Natural killer cell treated with Interleukin-12 subunit alpha and Interleukin-12 subunit beta and Interleukin-15 and Interleukin-18, amount 100 ng/mL, for 72 hours (primary cell): ENCODE measurements at places on chromosomes 13 and 19.
A peak's percentile ranks its signal among the peaks of the same experiment; 100 is the strongest.

GRCh38 chr13:108574856-108575255 lies 54.6 kb upstream of the MYO16 start:
- DNase-seq = no peak

DNA sequence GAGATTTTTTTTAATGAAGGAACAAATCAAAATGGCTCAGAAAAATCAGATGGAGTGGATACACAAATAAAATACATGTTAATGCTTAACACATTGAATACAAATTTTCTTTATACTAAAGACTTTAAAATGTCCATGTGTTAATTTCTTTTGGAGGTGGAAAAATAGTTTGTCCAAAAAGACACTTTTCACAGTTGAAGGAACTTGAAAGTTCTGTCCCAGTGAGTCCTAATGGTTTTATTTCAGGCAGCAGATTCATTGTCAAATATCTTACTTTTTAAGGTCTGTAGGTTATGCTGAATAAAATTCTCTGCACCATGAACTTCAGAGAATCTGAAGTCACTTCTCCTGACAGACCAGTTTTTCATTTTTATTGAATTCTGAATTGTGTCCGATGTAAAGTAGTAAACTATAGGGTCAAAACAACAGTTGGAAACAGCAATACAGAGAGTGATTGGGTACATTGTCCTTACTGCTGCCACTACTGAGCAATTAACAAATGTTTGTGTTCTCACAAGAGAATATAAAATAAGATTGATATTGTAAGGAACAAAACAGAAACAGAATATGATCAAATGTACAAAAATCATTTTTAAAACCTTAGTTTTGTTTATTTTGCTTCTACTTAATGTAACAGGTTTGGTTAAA lies 1.6 kb downstream of the LPAR6 start:
- no peak for DNase-seq

GRCh38 chr19:39038098-39038497 lies 5.7 kb upstream of the FBXO27 start:
- DNase-seq = peak; percentile 54

GRCh38 chr19:35031072-35031881 lies 1.0 kb downstream of the SCN1B start:
- DNase-seq = no peak

- no peak for DNase-seq
Observed at GRCh38 chr13:113667771-113668490, 912 bp downstream of the GRK1 start.

- no peak for DNase-seq
Observed at GRCh38 chr19:4939466-4939865, 29.4 kb upstream of the KDM4B start.

- DNase-seq = no peak
Observed at GRCh38 chr19:3407556-3408516, 41.5 kb downstream of the NFIC start.

DNA sequence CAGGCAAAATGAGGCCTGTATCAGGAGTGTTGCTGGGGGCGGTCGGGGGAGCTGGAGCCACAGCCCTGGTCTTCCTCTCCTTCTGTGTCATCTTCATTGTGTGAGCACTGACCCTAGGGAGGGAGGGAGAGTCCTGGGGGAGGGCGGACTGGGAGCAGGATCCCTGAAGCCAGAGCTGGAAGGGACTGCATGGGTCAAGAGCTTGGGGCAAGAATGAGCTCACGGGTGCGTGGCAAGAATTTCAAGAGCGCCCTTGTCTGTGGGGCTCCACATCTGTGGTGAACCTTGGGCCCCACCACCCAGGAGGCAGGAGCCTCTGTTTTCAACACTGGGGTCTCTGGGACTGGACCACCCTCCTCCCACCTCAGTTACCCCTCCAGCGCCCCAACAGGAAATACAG lies 4.7 kb downstream of the SIGLEC7 start:
- no peak for DNase-seq

GRCh38 chr13:49395451-49395865 lies 48.4 kb downstream of the CAB39L start:
- no peak for DNase-seq

DNA sequence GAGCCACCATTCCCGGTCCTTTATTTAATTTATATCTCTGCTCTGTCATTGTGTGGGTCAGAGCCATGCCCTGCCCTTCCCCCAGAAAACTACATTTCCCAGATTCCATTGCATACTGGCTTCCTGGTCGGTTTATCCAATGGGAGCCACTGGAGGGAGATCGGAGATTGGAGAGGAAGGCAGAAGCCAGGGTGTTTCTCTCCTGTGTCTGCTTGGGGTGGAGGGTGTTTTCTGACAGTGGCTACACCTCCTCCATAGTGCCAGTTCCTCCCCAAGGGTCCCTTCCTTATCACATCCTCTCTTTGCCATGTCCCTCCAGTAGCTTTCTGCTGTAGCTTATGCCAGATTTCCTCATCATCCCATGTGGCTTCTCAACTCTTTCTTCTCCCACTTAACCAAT lies 19.0 kb downstream of the OLFM2 start:
- DNase-seq = no peak

GRCh38 chr13:110536006-110536693 lies 25.4 kb downstream of the RAB20 start:
- no peak for DNase-seq

DNA sequence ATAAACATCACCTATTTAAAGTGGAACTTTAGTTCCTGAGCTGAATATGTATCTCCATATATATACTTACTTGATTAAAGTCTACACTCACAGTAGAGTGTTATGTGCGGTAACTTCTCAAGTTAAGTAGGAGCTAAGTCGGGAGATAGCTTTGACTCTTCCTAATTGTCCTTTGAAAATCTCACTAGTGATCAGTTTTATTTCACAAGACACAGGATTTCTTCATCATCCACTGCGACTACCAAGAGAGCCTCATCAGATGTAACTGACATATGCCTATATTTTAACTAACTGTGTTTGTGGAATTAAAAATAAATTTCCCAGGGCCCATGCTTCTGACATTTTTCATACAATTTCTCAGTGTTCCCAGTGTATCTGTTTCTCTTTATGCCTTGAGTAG lies 1664.0 kb downstream of the EFNB2 start:
- no peak for DNase-seq

DNA sequence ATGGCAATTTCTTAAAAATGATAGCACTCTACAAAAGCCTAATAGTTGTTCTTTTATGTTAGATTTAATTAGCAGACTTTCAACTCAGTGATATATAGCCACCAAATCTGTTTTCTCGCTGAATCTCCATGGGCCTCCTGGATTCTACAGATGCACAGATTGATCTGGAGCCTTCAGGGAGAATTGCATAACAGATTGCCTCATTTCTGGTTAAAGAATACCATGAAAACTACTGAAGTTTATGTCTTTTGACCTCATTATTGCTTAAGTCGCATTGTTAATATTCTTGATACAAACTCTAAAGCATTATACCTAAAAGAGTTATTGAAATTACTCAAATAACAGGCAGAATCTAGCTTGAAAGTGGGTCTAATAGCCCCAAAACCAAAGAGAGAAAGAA lies 53.7 kb upstream of the PRR20A start:
- no peak for DNase-seq

GRCh38 chr13:26183416-26183815 lies 38.7 kb downstream of the RNF6 start:
- no peak for DNase-seq

GRCh38 chr19:19457671-19458070 lies 52.2 kb downstream of the GATAD2A start:
- no peak for DNase-seq

- DNase-seq = no peak
Observed at GRCh38 chr13:40235160-40235796, 431.2 kb downstream of the FOXO1 start.

DNA sequence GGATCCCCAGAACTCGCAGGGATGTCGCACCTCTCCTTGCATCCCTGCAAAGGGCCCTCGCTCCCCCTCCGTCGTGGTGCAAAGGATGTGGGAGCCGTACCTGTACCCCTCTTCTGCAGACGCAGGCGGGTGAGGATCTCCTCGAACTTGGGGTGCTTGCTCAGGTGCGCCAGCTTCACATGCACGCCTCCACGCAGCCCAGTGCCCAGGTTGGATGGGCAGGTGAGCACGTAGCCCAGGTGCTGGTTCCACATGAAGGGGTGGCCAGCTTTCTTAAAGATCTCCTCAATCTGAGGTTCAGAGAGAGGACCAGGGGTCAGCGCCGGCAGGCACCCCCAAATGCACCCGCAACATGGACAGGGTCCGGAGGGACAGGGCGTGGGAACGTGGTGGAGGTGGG lies 15.3 kb downstream of the CKM start:
- no peak for DNase-seq

GRCh38 chr19:47707135-47707925 lies 5.9 kb upstream of the EHD2 start:
- peak; percentile 73 for DNase-seq

GRCh38 chr19:7795555-7796161 lies 32.6 kb downstream of the CLEC4M start:
- DNase-seq = no peak

- no peak for DNase-seq
Observed at GRCh38 chr19:54478677-54479266, 5.7 kb upstream of the CDC42EP5 start.

DNA sequence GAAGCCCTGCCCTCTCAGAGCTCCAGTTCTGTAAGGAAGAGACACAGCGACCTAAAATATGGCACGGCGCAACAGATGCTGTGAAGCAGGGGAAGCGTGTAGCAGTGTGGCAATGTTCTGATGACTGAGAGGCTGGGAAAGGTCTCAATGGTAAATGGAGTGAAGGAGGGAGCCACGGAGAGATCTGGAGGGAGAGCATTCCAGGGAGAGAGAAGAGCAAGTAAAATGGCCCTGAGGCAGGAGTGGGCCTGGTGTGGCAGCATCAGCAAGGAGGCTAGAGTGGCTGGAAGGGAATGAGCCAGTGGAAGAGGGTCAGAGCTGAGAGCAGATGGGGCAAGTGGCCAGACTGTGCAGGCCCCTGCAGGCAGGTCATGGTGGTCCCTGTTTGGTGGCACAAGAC lies 16.4 kb downstream of the RCN3 start:
- DNase-seq = no peak

DNA sequence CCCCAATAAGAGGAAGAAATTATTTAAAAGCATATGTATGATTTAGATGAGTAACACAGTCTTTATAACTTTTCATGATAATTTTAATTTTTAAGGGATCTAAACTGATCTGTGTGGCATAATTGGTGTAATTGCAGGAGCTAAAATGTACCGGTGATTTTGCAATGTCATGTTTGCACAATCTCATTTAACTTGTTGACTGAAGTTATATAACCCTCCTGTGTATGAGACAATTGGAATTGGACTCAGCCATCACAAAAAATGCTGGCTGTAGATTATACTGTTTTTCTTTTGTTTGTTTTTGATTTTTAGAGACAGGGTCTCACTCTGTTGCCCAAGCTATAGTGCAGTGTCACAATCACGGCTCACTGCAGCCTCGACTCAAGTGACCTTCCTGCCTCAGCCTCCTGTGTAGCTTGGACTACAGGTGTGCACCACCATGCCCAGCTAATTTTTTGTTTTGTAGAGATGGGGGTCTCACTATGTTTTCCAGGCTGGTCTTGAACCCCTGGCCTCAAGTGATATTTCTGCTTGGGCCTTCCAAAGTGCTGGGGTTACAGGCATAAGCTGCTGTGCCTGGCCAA lies 26.1 kb downstream of the FGF9 start:
- DNase-seq = no peak

- DNase-seq = no peak
Observed at GRCh38 chr19:10998045-10998533, 37.3 kb downstream of the SMARCA4 start.

DNA sequence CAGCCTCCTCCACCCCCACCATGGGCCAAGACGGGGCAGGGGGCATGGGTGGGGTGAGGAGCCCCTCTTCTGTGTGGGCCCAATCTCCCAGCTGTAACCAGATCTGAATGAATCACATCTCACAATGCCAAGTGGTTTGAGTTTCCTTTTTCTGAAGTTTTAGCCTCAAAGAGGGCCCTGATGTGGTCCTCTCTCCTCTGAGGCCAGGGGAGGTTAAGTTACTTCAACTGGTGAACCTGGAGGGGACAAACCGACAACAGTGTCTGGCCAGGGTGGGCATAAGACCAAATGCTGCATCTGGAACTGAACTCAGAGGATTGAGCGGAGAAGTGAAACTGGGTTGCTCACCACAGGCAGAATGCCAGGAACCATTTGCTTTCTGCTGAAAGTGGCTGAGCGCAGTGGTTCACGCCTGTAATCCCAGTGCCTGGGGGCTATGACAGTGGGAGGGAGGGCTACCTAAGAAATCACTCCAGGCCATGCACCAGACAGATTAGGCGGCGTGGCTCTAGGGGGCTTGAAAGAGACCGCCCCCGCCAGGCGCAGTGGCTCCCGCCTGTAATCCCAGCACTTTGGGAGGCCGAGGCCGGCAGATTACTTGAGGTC lies 15.4 kb upstream of the IRGC start:
- DNase-seq = no peak

DNA sequence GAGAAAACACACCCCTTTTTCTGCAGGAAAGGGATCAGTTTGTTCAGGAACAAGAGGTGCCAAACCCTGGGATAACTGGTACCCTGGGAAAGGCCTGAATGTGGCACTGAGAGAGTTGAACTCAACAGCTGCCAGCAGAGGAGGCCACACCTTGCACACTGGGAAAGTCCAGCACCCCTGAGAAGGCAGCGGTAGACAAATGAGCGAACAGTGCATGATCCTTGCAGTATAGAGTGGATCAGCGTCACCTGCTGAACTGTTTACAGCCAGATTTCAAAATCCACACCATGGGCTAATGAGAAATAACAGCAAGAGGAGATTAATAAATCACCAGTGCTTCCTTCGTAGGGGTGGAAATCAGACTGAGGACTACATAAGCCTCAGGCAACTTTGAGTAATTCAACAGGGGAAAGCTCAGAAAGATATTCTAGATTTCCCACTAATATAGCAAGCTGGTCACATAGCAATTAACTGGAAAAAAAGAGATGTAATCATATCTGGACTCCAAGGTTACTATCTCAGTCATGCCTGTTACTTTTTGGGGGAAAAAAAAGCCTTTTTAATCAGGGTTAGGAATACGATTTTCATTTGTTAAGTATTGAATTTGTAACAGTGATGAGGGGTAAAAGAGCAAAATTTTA lies 52.0 kb downstream of the DCT start:
- no peak for DNase-seq

DNA sequence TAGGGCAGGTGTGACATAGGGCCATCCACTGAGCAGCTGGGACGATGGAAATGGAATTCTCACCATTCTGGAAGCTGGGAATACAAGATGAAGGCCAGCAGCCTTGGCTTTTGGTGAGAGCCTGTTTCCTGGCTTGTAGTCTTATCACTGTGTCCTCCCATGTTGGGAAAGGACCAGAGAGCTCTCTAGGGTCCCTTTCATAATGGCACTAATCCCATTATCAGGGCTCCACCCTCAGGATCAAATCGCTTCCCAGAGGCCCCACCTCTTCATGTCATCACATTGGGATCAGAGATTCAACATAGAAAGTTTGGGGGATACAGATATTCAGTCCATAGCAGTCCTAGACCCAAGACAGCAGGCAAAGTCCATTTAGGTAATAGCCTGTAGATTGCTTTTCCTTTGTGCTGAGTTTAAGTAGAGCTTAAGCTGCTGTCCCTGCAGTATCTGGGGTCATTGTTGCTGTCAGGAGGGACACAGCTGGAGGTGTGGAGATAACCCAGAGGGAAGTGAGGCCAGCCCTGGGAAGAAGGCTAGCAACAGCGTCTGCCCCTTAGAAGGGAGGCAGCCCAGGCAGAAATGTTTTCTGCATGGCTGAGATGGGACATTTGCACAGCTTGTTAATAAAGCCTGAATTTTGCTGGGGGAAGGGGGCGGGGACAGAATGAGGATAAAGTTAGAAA lies 136.5 kb upstream of the GPR12 start:
- no peak for DNase-seq

GRCh38 chr13:99258210-99258860 lies at the start of gene GPR18:
Gene GPR18, minus strand, starts transcription at chr13:99258379. Its CDS starts 2,507 bp downstream, at chr13:99255872.
- no peak for DNase-seq
